Activated naive CD8-positive, alpha-beta T cell treated with anti-CD3 and anti-CD28 coated beads, Interleukin-2, amount 10 ng/mL, durations not matched to agents 7 days and 5 days (primary cell): ENCODE measurements at places on chromosomes 5 and 9.

DNA sequence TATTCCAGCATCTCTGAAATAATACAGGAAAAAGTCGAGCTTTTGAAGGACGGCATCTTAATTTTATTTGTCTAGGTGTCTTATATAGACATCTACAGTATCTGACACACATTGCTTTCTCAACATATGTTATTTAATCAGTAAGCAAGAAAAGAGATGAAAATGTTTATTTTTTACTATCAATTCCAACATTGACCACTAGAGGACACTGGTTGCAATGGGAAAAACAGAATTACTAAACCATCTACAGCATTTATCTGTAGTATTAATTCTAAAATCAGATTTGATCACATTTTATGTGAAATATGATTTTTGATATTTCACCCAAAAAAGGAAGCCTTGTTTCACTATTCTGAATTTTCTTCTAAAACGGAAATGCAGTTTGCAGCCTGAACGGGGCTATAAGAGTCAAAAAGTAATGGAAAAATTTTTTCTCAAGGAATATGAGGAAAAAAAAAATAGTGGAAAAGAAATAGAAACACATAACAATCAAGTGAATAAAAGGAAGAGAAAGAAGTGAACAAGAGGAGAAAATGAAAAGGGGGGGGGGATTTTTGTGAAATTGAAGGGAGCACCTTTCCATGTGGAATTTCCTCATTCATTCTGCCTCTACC, 98.6 kb downstream of the OSTF1 start:
- no peak for DNase-seq

- DNase-seq: no peak
Observed at GRCh38 chr5:31225118-31225517, 31.6 kb downstream of the CDH6 start.

DNA sequence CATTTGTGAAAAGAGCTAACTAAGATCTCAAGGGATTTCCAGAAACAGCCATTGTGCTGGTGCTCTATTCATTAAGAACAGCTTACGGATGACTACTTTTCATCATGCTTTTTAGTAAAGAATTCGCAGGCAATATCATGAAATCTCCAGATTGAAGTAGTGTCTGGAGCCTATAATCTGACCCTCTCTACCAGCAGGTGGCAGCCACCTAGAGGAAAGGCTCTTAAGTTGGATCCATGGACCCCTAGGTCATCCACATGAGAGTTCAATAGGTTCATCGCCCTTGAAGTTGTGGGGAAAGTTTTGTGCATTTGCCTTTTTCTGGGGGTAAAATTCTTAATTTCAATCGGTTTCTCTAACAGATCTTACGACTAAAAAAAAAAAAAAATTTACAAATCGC, 82.3 kb downstream of the SLC1A3 start:
- no peak for DNase-seq

DNA sequence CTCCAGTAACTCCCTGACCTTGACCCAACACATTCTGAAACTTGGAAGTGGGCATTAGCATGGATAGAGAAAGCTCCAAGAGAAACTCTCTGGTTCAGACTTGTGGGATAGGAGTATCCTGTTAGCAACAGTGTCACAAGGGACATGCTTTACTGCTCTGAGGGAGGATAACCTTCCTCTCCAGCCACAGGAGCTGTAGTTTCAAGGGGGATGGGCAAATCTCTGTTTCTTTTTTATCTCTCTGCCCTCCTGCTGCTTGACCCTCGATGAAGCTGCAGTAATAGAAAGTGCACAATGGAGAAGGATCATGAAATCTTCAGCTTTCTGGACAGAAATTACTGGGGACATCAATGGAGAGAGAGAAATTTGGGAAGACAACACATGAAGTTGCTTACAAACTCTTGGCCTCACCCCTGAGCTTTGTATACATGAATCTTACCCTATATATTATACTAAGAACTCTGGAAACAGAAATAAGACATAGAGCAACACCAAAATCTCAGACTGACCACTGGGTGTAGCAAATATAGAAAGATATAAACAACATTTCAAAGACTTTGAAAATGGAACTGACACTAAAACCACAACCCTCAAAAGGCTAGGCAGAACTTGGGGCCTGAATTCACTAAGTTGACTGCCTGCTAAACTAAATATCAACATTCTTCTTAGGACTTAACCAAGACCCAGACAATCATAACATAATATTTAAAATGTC, 471.0 kb upstream of the MEF2C start:
- DNase-seq: no peak

DNA sequence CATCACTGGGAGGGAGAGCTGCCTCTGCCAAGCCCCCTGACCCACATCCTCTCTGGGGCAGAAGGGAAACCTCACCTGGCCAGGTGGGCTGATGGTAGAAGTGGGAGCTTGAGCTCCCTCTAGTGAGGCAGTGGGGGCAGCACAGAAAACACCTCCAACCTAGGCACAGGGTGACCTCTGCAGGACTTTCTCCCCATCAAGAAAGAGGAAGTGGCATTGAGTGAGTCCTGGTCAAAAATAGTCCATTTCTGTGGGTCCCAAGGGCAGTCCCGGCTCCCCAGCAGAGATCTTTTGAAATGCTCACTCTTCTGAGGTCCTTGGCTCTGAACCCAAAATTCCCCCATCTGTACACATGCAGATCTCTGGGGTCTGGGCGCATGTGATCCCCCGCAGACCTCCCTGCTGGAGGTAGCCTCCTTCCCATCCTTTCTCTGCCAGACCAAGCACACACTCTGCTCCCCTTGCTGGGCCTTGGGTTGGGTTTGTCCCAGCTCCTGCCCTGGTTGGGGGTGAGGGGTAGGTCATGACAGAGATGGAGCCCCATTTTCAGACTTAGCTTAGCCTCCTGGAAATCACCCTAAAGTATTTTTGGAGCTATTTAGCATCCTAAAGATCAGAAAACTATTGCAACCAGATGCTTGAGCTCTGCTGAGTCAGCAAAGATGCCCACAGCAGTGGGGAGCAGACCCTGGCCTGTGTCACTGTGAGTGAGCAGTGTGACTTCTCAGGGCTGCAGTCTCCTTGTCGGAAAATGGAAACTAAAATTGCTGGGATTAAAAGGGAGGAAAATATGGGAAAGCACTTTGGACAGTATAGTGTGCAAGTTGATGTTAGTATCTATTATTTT, 41.6 kb upstream of the LCP2 start:
- DNase-seq: peak; percentile 68

GRCh38 chr5:66646570-66646969, 50.4 kb downstream of the MAST4 start:
- DNase-seq: no peak

DNA sequence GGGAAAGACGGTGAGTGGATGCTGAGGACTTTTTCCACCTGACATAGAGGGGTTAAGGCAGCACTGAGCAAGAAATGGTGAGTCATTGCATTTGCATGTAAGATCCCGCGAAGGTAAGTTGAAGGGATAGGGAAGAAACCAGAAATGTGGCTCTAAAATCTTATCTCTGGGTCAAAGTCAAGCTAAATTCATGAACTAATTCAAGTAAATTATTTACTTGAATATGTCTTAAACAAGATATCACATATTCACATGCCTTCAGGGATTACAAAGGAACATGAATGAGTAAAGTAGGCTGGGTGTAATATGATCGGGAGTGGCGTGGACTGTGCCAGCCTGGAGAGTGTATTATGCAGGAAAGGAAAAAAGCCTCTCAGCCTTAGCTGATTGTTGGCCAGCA, 74.4 kb upstream of the EQTN start:
- DNase-seq: no peak

DNA sequence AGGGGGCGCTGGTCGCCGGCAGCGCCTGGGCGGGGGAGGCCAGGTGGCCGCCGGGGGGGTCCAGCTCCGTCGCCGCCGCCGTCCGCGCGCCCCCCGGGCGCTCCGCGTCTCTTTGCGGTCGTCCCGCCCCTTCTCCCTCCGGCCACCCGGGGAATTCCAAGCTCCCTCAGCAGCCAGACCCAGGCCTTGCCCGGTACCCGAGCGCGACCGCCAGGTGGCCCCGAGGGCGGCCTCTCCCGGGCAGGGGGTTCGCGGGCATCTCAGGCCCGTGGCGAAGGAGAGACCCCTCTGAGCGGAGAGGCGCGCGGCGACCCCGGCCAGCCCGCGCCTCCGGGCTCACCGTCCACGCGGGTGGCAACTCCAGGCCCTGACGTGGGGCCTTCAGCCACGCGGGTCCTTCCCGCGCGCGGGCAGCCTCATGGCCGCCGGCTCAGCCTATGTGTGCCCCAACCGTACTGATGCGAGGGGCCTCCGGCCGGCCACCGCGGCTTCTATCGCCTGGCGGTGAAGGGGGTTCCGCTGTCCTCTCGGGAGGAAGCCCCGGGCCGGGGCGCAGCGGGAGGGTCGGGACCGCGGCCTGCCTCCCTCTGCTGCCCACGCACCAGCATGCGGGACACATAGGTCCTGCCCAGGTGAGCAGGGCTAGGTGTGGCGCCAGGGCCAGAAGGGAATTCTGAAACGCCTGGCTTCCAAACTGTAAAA, 529 bp upstream of the NRARP start:
- DNase-seq: no peak

- DNase-seq: no peak
Observed at GRCh38 chr5:160289721-160290120, 22.6 kb downstream of the CCNJL start.

DNA sequence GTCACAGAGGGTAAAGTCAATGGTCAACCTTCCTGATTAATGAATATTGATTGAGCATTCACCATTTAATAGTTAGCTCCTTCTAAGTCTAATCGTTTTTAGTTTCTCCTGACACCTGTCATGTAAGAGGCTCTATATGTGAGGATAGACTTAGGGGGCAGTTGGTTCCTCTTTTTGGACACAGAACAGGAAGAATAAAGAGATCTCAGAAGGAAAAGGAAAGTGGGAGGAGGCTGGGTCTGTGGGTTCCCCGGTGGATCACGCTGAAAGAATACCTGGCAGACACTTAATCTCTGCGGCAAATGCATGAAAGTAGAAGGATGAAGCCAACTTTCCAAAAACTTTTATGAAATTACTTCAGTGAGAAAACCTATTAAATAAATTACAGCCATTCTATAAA, 98.4 kb downstream of the PDE4D start:
- no peak for DNase-seq

DNA sequence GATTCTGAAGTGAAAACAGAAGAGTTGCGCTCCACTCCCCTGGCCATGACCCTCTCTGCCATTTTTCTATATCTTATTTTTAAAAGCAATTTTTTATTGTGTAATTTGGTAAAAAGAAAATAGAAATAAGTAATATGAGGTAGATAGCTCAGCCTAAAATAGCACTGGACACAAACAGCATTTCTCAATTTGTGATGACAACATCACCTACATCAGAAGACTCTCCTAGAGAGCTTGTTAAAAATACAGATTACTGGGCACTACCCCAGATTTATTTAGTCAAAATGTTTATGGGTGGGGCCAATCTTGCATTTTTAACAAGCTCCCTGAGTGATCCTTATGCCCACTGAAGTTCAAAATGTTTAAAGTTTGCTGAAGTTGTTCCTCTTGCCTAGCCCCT, 40.5 kb upstream of the CCDC112 start:
- DNase-seq: no peak

- no peak for DNase-seq
Observed at GRCh38 chr5:151130922-151131891, 26.4 kb downstream of the ANXA6 start.

DNA sequence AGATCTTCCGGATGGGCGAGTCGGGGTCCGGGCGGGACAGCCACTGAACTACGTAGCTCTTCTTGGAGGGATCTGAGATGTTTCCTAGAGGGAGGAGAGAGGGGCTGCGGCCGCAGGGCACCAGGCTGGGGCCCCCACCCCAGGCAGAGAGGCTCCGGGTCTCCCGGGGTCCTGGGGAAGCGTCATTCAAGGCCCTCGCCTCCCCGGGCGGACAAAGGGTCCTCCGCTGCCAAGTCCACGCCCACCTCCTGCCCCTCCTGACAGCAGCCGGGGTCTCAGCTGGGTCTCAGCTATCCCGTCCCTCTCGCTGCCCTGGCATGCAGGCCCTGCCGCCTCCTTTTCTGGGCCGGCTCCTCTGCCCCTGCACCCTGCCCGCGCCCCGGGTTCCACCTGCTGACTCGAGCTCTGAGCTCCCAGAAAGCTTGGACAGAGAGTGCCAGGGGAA, 61.5 kb downstream of the ZNF354C start:
- no peak for DNase-seq
